CD4-positive, alpha-beta T cell treated with Interleukin-6 for 4 hours (primary cell): ENCODE measurements at places on chromosomes 3 and 15.

DNA sequence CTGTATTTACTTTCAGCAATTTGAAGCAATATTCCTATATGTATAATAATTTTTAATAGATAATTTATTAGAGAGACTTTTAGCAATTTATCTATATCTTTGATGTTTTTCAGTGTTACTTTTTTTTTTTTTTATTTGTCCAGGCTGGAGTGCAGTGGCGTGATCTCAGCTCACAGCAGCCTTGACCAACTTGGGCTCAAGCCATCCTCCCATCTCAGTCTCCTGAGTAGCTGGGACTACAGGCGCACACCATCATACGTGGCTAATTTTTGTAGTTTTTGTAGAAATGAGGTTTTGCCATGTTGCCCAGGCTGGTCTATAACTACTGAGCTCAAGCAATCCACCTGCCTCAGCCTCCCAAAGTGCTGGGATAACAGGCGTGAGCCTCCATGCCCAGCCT, 25.3 kb upstream of the SLTM start:
- DNase-seq: no peak

DNA sequence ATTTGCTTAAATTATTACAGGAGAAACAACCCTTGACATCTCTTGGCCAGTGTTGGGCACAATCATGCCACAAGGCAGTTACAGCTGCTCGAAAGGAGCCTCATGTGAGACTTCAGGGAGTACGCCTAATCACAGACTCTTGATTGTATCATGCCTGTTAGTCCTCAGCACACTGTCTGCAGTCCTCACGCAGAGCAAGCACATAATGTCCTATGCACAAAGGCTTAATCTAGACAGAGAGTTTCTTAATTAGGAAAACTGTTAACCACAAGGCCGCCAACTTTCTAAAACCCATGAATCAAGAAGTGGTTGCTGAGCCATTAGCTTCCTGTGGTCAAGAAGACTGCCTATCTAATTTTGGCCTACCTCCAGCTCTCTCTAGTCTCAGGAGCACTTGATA, 172.0 kb downstream of the UNC13C start:
- no peak for DNase-seq

- DNase-seq: no peak
Observed at GRCh38 chr3:100122321-100122720, 8.0 kb upstream of the FILIP1L start.

GRCh38 chr3:172251211-172251610, 197.0 kb downstream of the GHSR start:
- DNase-seq: no peak

DNA sequence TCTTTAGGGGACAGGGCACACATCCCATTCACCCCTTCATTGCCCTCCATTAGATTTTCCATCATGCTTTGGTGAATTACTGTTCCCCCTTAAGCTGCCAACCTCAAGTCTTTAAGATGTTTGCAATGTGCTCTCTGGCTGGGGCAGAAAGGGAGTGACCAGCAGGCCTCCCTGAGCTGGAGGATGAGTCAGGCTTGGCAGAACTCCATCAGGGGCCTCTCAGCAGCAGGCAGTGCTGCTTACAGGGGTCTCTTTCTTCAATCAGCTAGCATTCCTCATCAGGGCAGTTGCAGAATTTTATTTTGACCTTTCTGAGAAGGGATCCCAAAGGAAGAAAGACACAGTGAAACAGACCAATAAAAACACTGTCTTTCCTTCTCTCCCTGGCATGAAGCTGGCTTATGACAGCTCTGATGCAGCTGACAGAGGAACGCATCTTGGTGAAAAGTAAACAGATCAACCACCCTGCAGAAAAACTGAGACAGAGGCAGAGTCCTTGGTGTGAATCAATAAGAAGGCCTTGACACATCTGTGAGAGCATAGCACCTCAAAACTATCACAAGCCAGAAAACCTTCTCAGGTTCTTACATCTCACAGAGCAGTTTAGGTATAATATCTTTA, 88.7 kb upstream of the MRPL3 start:
- no peak for DNase-seq
